ENCODE measurements at places on chromosomes 7 and 10.

DNA sequence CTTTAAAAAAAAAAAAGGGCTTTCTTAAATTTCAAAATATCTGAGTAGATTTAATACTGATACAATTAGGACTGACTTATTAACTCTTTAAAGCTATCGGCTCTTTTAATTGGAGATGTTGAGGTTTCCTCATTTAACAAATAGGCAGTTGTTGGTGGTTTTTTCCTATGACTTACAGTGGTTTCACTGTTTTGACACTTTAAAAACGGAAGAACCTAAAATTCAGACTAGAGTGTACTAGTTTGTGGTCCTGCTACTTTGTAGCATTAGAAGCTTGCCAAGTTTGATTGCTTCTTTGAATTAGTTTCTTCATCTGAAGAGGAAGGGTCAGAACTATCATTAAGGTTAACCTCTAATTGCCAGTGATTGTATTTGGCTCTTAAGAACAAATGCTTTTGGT is 27.7 kb downstream of the CUL1 start:
- DNase-seq: no peak

- no peak for DNase-seq
These were observed 353.7 kb upstream of the CHRM2 start for GRCh38 chr7:136514776-136515175.

- peak; percentile 81 for DNase-seq
These were observed 44.4 kb upstream of the CD36 start for GRCh38 chr7:80593869-80594586.

- DNase-seq: no peak
These were observed 280.9 kb downstream of the USP6NL start for GRCh38 chr10:11330383-11331045.

DNA sequence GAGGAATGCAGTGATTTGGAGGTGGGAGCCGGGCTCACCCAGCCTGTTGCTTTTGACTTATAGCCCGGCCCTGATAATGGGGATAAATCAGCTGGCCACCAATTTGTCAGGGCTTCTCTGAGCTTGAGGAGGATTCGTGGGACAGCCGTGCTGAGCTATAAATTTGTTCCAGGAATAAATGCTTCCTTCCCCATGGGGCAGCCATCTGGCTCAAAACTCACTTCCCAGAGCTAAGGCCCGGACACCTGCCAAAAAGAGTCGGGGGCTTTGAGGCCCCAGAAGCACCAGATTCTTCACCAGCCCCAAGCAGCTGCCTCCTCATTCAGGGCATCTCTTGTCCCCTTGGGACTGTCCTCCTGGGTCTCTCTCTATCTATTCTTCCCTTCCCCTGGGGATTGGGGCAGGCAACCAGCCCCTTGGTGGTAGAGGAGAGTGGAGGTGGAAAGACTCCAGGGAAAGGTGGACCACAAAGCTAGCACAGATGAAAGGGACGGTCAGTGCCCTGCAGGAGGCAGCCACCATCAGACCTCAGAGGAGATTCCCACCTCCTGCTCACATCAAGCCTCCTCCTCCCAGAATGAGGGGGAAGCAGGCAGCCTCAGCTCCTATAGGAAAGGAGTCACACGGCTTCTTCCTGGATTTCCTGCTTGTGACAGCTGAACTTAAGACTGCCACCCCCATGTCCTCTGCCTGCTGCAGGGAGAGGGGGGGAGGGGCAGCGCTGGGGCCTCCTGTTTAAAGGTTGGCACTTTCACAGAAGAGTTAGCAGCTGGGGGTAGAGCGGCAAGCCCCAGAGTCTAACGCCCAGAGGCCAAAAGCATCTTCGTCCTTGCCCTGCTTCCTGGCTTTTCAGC is 44.2 kb upstream of the LRRC4 start:
- DNase-seq: no peak

GRCh38 chr10:33381451-33382215 is 47.2 kb upstream of the NRP1 start:
- no peak for DNase-seq

GRCh38 chr10:25023278-25023677 is 6.9 kb downstream of the THNSL1 start:
- DNase-seq: no peak

DNA sequence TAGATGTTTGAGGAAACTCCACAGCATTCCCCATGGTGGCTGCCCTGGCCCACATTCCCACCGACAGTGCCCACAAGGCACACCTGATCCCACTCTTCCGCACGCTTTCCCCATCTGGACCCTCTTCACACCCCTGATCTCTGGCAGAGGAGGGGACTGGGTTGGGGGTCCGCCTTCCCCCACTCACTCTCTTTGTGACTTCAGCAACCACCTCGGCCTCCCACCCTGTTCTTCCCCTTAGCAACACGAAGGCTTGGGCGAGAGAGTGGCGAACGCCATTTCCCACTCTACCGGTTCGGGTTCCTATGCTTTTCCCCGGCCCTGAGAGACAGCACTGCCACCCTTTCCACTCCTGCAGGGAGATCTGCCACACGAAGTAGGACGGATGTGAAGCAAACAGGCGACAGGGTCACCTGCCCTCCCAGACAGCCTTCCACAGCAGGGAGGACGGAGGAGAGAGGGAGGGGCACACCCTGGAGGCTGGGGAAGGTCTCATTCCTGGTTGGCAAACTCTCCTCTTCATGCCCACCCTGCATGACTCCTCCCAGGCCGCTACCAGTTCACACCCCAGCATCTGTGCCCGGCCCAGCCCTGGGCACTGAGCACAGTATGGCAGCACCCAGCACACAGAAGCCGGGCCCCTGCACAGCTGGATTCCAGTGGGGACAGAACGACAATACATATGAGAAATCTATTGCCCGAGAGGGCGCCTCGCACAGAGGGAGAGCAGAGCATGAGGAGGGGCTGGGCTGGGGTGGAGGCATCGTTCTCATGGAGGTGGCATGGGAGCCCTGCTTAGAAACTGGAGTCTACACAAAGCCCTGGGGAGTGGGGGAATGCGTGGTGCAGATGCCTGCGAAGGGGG is 93.5 kb downstream of the PAXIP1 start:
- DNase-seq: no peak

GRCh38 chr7:49294611-49295010 is 370.3 kb downstream of the CDC14C start:
- no peak for DNase-seq

GRCh38 chr10:102502029-102502336 is 529 bp downstream of the ACTR1A start:
- DNase-seq: peak; percentile 100

- no peak for DNase-seq
These were observed 183.2 kb downstream of the RTKN2 start for GRCh38 chr10:62085404-62085803.

DNA sequence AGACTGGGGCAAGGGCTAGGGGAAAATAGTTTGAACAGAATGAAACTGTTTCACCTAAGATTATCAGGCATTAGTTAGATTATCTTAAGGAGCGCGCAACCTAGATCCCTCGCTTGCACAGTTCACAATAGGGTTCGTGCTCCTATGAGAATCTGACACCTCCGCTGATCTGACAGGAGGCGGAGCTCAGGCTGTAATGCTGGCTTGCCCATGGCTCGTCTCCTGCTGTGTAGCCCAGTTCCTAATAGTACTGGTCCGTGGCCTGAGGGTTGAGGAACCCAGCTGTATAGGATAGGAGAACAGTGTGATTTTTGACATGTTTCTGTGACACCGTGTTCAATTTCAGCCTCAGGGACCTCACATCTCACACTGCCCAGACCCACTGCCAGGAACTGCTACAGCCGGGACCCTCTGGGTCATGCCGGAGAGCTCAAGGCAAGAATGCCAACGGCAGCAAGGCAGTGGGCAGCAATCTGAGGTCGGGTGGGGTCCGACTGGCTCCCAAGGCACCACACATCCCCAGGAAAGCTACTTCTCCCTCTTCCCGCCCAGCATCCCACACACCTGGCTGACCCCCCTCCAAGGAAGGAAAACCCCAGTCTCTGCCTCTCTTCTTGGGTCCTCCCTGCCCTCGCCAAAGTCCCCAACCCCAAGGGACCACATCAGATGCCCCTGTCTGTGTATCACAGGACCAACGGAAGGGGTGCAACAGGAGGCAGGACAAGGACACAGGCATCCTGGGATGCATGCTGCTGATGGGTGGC is 31.7 kb downstream of the CAMK2B start:
- DNase-seq: no peak

GRCh38 chr10:33773886-33774480 is 439.5 kb upstream of the NRP1 start:
- no peak for DNase-seq

GRCh38 chr7:42014625-42015618 is 222.1 kb downstream of the GLI3 start:
- no peak for DNase-seq

GRCh38 chr10:9301148-9301547 is 1246.7 kb downstream of the GATA3 start:
- DNase-seq: no peak

DNA sequence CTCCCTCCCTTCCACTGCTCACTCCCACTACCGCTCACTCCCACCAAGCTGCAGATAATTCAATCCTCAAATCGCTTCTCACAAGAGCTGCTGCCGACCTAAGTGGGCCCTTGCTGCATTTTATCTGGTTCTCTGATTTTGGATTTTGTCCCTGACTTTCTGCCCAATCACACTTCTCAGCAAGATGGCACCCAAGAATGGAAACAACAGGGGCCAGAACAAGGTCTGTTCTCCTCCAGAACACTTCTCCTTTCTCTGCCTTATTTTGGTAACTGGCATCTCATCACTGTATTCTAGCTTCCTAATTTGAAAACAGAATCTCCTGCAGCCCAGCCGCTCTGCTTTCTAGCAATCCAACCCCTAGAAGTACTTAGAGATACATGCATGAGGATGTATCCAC is 172.8 kb downstream of the GRID1 start:
- no peak for DNase-seq

DNA sequence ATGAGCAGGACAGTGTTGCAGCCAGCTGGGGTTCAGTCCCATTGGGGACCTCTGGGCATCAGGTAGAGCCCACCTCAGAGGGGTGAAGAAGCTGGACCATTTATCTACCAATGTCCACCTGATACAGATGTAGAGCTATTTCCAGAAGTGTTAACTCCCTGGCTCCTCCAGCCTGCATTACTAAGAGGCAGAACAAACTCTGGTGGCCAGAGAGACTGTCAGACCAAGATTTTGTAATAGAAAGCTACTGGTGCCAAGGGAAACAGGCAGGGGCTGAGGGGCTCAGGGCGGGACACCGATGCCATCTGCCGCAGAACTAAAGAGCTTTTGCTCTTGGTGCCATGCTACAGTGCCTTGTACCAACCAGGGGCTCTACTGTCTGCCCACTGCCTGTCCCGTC is 268.2 kb upstream of the HABP2 start:
- no peak for DNase-seq

GRCh38 chr10:122464586-122464985 is 3.2 kb downstream of the HTRA1 start:
- DNase-seq: no peak

DNA sequence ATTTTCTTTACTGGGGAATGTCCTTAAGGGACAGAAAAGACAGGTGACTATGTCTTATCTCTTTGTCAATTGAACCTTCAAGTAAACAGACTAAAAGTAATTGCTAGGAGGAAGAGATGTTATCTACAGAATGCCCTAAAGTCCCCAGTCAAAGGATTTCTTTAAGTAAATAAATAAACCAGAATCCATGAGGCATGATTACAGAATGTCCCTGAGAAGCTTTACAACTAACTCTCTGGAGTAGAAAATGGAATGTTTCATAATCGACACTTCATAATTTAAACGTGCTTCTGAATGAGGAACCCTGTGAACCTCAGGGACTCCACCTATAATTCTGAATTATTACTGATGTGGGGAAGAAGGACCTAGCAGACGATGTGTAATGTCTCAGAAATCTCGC is 187.9 kb upstream of the IMMP2L start:
- DNase-seq: no peak

GRCh38 chr7:105682341-105683060 is 101.2 kb upstream of the EFCAB10 start:
- no peak for DNase-seq

- peak; percentile 77 for DNase-seq
These were observed 3.0 kb upstream of the CYP2W1 start for GRCh38 chr7:979886-980571.

- DNase-seq: peak; percentile 72
These were observed 20.1 kb downstream of the TMEM168 start for GRCh38 chr7:112770051-112770450.

DNA sequence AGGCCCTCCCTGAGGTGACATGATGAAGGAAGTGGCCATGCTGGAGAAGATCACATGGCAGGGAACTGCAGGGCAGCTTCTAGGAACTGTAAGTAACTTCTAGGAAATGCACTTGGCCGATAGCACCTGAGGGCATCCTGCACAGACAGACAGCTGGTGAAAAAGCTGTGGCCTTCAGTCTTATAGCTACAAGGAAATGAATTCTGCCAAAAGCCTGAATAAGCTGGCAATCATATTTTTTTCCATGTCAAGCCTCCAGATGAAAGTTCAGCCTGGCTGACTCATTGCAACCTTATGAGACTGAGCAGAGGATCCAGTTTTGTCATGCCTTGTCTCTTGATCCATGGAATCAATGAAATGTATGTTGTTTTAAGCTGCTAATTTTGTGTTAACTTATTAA is 91.1 kb upstream of the CACNA2D1 start:
- DNase-seq: no peak

DNA sequence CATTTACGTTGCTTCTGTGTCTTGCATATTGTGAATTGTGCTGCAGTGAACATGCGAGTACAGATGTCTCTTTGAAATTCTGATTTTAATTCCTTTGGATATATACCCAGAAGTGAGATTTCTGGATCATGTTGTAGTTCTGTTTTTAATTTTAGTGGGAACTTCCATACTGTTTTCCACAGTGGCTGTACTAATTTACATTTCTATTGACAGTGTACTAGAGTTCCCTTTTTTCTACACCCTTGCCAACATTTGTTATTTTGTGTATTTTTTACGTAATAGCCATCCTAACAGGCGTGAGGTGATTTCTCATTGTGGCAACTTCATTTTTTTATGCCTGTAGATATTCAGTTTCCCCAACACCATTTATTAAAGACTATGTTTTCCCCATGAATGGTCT is 144.7 kb upstream of the INHBA start:
- no peak for DNase-seq

GRCh38 chr10:36766415-36766810 is 359.0 kb upstream of the ANKRD30A start:
- DNase-seq: no peak

DNA sequence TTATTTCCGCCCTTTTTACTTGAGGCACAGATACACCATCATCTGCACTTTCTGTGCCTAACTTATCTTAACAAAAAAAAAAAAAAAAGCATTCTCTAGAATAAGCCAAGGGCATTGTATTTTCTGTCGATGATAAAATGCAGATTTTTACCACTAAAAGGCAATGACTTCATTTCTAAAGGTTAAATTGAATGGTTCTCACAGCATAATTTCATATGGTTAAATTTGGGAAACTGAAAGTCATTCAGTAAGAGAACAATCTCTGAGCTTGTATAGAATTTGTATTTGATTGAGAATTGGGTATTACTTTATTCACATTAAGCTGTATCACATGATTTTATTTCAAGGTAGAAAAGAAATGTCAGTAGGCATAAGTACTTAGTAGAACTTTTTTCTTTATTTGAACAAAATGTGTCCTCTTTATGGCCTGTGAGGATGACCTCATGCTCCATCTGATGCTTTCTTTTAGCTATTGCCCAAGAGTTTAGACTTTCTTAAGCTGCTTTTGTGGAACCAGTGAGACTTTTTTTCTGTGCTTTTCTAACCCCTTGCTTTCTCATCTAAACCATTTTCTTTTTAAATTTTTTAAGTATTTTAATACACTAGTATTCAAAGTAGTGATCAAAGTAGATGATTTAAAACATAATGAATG is 110.3 kb downstream of the LRRC4 start:
- no peak for DNase-seq

All from thyroid gland (tissue), 4 donors.